ENCODE measurements at places on chromosomes 4 and X.

- no peak for DNase-seq
- H3K4me1 ChIP-seq = no peaks in the 10 kb centered on the region
- no peaks in the 10 kb centered on the region for H3K36me3 ChIP-seq
- no peak overlapping the region for H3K4me3 ChIP-seq
These were observed 176.4 kb downstream of the IL13RA2 start for GRCh38 chrX:114841051-114841450.

- no peaks in the 10 kb centered on the region for H3K4me1 ChIP-seq
- peaks cover 11% of the 10 kb centered on the region for H3K27me3 ChIP-seq
- H3K4me3 ChIP-seq = no peak overlapping the region
- DNase-seq = no peak
- no peaks in the 10 kb centered on the region for H3K36me3 ChIP-seq
These were observed 18.4 kb upstream of the SORBS2 start for GRCh38 chr4:185830263-185830994.

DNA sequence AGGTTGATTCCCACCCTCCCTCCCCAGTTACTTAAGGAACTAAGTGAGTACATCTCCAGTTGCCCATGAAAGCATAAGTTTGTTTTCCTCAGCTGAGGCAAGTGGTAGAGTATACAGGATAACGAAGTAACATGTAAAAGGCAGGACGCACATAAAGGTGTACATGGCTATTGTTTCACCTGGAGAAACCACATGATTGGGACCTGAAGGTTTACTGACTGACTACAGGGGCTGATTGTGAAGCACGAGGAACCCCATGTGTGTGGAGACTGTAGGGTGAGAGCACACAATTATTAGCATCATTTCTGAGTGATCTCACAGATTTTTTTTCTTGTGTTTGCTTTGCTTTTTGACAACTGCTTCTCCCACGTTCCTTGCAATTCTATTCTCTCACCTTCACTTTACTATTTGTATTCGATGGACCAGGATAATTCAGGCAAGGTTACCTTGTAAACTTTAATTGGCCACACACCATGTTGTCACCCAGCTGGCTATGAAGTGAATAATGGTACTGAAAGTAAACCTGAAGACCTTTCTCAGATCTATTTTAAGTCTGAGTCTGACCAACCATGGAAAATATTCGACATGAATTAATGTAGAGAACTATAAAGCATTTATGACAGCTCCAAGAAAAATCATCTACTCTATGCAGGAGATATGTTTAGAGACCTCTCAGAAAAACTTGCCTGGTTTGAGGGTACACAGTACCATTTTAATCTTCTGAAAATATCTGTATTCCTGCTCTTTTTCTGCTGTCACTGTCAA lies 102.5 kb upstream of the MYOZ2 start:
- H3K27me3 ChIP-seq = peaks cover 50% of the 10 kb centered on the region
- no peaks in the 10 kb centered on the region for H3K36me3 ChIP-seq
- no peak for DNase-seq
- no peak overlapping the region for H3K27ac ChIP-seq
- no peak overlapping the region for H3K4me3 ChIP-seq

- H3K27ac ChIP-seq = no peak overlapping the region
- no peak overlapping the region for H3K4me3 ChIP-seq
- DNase-seq = no peak
- H3K27me3 ChIP-seq = peaks cover 8% of the 10 kb centered on the region
- H3K4me1 ChIP-seq = no peaks in the 10 kb centered on the region
- H3K36me3 ChIP-seq = no peaks in the 10 kb centered on the region
These were observed 155.6 kb downstream of the CBR4 start for GRCh38 chr4:168854350-168854921.

DNA sequence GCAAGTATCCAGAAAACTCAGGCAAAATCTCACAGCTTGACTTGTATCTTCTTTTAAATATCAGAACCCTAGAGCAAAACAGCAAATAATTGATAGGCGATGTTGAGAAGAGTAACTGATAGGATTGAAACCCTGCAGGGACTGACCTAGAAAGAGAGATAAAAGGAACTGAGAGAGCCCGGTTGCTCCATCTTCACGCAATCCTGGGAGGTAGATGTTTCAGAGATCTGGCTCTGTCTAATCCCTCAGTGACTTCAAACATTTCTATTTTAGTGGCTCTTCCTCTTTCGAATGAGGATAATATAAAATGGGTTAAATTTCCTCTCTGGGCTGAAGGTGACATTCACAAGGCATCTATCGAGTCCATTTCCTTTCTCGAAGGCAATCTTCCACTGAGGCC lies 39.3 kb upstream of the RPL34 start:
- DNase-seq = no peak
- no peak overlapping the region for H3K4me3 ChIP-seq
- H3K36me3 ChIP-seq = no peaks in the 10 kb centered on the region
- no peaks in the 10 kb centered on the region for H3K27me3 ChIP-seq

GRCh38 chrX:69077895-69078455 lies 87.3 kb downstream of the PJA1 start:
- H3K36me3 ChIP-seq = no peaks in the 10 kb centered on the region
- H3K4me3 ChIP-seq = no peak overlapping the region
- no peak overlapping the region for H3K27ac ChIP-seq
- H3K27me3 ChIP-seq = no peaks in the 10 kb centered on the region
- DNase-seq = no peak

GRCh38 chr4:40335525-40335894 lies 377 bp downstream of the CHRNA9 start:
- DNase-seq = no peak
- no peak overlapping the region for H3K4me3 ChIP-seq
- H3K27me3 ChIP-seq = peaks cover 24% of the 10 kb centered on the region
- no peak overlapping the region for H3K27ac ChIP-seq
- H3K36me3 ChIP-seq = no peaks in the 10 kb centered on the region
- H3K4me1 ChIP-seq = no peaks in the 10 kb centered on the region

DNA sequence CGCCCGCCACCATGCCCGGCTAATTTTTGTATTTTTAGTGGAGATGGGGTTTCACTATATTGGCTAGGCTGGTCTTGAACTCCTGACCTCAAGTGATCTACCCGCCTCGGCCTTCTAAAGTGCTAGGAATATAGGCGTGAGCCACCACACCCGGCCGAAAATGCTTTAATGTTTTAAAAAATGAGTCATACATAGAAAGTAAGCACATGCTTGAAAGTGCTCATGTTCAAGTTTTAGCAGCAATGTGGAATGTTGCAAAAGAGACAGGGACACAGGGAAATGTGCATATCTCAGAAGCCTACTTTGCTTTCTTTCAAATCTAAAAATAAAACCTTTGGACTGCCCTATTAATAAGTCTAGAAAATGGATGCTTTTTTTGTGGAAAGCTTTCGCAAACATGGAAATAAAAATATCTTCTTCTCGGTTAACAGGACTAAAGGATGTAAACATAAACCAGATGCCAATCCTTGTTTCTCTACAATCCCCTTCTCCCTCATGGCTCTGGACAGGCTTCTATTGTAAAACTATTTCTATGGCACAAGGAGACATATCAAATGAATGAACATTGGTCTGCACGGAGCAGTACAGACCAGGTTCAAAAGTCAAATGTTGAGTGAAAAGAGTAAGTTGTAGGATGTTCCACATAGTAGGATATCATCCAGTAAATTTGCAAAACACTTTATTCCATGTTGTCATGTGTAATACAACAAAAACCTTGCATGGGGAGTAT lies 15.0 kb downstream of the MECP2 start:
- H3K4me3 ChIP-seq = peak overlapping the region; percentile 62
- peaks cover 30% of the 10 kb centered on the region for H3K4me1 ChIP-seq
- H3K36me3 ChIP-seq = peaks cover 44% of the 10 kb centered on the region
- no peak for DNase-seq
- H3K27me3 ChIP-seq = no peaks in the 10 kb centered on the region

DNA sequence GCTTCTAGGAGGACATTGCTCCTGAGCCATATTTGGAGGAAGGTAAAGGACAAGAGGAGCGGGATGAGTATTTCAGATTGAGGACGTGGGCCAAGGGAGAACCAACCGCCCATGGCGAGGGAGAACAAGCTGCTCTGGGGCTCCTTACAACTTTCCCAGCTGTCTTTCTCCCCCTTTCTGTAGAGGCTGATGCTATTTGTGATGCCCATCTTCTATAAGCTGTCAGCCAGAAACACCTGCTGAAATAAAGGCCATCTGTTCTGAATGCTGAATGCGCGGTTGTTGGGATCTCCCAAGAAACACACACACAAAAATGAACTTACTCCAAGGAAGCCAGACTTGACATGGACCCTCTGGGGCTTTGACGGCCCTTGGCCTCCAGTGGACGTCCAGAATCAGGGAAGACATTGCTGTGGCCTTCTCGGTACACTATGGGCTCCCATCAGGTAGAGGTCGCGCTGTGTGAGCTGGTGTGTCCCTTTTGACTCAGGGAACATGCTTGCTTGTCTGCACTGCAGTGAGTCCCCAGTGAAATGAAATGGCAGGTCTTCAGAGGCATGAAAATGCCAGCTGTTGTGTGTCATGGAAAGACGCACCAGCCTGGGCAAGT lies 30.9 kb downstream of the RWDD4 start:
- no peaks in the 10 kb centered on the region for H3K36me3 ChIP-seq
- H3K27me3 ChIP-seq = no peaks in the 10 kb centered on the region
- H3K4me3 ChIP-seq = no peak overlapping the region
- H3K4me1 ChIP-seq = no peaks in the 10 kb centered on the region
- no peak for DNase-seq

DNA sequence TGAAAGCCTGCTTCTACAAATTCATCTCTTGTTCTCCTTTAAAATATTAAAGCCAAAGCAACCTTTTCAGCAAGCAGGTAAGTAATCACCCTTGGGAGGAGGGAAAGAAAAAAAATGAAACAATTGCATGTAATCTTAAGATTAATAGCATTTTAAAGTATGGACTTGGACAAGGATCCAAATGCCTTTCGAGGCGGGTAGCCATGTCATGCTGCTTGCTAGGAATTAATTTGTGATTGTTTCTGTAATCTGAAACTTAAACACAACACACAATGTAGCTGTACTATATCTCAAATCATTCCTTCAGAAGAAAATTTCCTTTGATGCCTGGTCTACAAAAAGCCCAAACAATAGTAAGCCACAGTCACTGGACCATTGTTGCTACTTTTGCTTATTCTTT lies 112.4 kb upstream of the CBR4 start:
- no peak overlapping the region for H3K4me3 ChIP-seq
- DNase-seq = no peak
- peaks cover 3% of the 10 kb centered on the region for H3K36me3 ChIP-seq
- peaks cover 17% of the 10 kb centered on the region for H3K27me3 ChIP-seq
- H3K27ac ChIP-seq = no peak overlapping the region
- no peaks in the 10 kb centered on the region for H3K4me1 ChIP-seq

DNA sequence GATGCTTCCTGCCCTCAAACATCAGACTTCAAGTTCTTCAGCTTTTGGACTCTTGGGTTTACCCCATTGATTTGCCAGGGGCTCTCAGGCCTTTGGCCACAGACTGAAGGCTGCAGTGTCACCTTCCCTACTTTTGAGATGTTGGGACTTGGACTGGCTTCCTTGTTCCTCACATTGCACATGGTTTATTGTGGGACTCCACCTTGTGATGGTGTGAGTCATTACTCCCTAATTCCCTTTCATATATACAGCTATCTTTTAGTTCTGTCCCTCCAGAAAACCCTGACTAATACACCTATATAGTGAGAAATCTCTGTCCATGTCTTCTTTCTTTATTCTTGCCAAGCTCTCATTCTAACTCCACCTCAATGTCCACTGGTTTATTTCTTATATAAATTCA lies 736.9 kb upstream of the HS3ST1 start:
- no peaks in the 10 kb centered on the region for H3K4me1 ChIP-seq
- H3K4me3 ChIP-seq = no peak overlapping the region

GRCh38 chr4:141705048-141705746 lies 68.8 kb downstream of the IL15 start:
- H3K4me3 ChIP-seq = no peak overlapping the region
- no peaks in the 10 kb centered on the region for H3K27me3 ChIP-seq
- peak overlapping the region; percentile 24 for H3K27ac ChIP-seq
- no peaks in the 10 kb centered on the region for H3K36me3 ChIP-seq
- DNase-seq = no peak
- H3K4me1 ChIP-seq = peaks cover 35% of the 10 kb centered on the region

DNA sequence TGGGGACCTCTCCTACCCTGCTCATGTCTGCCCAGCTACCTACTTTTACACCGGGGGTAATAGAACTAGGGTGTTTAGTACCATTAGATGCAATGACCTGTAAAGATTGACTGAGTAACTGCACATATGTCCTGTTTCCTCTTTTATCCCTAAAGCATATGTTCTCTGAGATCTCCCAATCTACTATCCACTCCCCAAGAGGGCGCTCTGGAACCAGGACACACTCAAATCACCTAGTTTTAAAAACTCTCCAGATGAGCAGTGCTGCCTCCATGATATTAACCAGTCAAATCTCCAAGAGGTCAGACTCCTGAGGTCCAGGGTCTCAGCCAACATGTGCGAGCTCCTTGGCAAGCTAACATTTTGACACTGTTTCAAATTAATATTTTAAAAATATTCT lies 87.0 kb upstream of the TSPAN5 start:
- H3K27ac ChIP-seq = no peak overlapping the region
- H3K36me3 ChIP-seq = no peaks in the 10 kb centered on the region
- peaks cover 6% of the 10 kb centered on the region for H3K4me1 ChIP-seq

- H3K27me3 ChIP-seq = no peaks in the 10 kb centered on the region
- no peak for DNase-seq
- H3K4me1 ChIP-seq = no peaks in the 10 kb centered on the region
- H3K36me3 ChIP-seq = no peaks in the 10 kb centered on the region
These were observed 22.7 kb downstream of the F8A3 start for GRCh38 chrX:155435744-155436112.

DNA sequence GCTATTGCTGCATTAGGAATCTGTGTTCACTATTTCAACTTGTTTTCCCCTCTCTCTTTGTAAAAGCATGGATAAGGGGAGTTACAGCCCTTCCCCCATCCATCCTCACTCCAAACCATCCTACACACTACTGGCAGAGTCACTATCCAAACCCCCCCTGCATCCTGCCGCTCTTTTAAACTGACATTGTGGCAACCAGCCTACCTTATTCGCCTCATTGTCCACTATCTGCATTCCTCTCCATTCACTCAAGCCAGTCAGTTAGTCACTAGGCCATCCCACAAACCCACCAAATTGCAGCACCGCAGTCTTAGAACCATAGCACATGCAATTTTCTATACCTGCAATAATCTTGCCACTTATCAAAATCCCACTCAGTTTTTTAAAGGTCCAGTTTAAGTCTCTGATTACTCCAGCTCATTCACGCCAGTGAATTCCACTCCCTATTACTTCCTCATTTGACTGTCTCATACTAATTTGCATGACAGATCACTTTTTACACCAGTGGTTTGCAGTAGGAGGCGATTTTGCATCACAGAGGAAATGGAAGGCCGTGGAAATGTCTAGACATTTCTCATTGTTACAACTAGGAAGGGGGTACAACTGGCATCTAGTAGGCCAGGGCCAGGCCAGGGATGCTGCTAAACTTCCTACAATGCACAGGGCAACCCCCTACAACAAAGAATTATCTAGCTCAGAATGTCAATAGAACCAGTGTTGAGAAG lies 181.8 kb downstream of the HS6ST2 start:
- H3K27me3 ChIP-seq = no peaks in the 10 kb centered on the region
- no peak overlapping the region for H3K4me3 ChIP-seq
- H3K4me1 ChIP-seq = no peaks in the 10 kb centered on the region
- H3K36me3 ChIP-seq = no peaks in the 10 kb centered on the region
- DNase-seq = no peak
